D341Med (cell line): ENCODE measurements at places on chromosomes 2 and 18.

- DNase-seq = no peak
These were observed 1.8 kb downstream of the PDE11A start for GRCh38 chr2:178070824-178071223.

GRCh38 chr18:3593381-3593903 lies 143.5 kb downstream of the TGIF1 start:
- DNase-seq = no peak

DNA sequence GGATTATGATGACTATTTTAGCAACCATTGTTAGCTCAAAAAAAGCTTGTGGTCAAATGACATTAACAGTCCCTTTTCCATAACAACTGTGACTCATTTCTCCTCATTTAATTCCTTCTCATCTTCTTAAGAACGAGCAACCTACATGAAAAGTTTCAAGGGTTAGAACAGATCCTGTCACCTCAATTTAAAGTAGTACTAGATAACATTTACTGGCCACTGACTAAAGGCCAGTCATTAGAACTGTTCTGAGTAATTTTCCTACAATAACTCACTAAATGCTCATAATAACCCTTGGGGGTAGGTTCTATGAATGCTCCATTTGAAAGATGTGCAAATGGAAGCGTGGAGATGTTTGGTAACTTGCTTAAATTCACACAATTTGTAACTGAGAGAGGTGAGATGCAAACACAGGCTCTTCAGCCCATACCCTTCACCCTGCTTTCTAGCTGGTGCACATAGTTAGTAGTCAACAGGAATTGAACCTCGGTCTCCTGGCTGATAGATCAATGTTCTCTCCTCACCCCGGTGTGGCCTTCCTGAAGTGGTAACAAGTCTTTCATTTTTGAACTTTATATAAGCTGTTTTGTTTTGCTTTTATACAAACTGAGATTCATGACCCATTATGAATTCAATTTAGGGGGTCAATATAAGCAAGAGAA lies 212.5 kb downstream of the SETBP1 start:
- DNase-seq = no peak

- peak; percentile 38 for DNase-seq
These were observed 447 bp downstream of the RETSAT start for GRCh38 chr2:85353876-85354285.

GRCh38 chr2:121071034-121071504 lies 213.9 kb downstream of the TFCP2L1 start:
- peak; percentile 86 for DNase-seq

GRCh38 chr18:78859686-78860085 lies 119.9 kb upstream of the SALL3 start:
- peak; percentile 19 for DNase-seq

DNA sequence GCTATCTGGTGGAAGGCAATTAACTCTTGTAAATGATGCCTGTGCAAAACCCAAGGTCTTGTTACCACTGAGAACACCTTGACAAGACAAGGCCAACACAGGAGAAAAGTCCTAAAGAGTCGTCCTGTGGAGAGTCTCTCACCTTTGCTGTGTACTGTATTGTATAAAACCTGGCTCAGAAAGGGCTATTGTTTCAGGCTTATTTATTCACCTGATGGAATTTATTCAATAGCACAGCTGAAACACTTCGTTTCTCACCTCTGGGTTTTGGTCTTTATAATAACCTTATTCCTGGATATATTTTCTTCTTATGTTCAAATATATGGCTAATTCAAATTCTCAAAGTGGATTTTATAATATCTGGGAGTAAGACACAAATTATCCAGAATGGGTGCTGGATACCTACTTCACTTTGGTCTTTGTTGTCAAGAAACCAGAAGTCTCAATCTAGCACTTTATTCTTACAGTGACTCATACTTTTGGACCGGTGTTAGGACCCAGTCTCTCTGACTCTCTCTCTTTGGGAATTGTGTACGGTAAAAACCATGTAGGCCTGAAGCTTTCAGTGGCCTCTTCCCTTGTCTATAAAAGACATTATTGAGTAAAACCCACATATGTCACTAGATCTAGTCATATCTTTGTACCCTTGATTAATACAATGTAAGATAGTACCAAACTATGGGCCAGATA lies 16.1 kb upstream of the STAT4 start:
- DNase-seq = no peak

DNA sequence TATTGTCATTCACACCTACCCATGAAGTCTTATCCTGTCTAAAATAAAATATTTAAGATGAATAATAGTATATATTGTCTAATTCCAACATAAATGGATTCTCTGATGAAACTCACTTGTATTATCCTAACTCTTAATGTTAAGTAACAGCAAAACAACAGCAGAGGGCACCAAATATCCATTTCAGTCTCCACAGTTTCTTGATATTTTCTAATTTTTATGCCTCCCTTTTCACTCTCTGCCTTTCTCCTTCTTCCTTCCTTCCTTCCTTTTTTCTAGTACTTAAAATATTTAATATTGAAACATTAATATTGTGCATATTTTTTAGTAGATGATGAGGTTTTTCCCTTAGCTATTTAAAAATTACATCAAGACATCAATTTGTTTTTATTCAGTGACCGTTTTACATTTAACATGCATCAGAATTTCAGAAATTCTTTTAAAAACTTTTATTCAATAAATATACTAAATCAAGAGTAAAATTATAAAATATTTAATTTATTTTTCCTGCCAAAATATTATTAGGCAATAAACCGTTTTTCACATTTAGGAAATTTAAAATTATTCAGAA lies 97.6 kb downstream of the WDR7 start:
- DNase-seq = peak; percentile 43
